Activated CD4-positive, alpha-beta T cell treated with anti-CD3 and anti-CD28 coated beads for 24 hours (primary cell): ENCODE measurements at places on chromosomes 7 and 10.
A peak's percentile ranks its signal among the peaks of the same experiment; 100 is the strongest.

DNA sequence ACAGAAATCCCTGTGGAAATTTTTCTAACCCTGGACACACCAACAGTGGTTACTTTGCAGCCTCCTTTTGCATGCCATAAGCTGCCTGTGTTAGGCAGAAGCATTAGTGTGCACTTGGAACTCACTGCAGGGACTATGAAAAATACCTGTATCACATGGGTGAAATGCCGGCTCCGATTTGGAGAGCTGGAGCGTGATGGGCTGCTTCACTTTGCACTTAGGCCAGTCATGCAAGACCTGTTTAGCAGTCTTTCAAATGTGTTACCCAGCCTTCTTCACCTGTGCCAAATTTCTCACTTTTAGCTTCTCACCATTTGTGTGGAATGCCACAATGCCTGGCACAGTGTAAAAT is 11.3 kb downstream of the NCOA4 start:
- no peak for DNase-seq

- DNase-seq: no peak
These were observed 146.2 kb downstream of the AHR start for GRCh38 chr7:17444673-17445072.

DNA sequence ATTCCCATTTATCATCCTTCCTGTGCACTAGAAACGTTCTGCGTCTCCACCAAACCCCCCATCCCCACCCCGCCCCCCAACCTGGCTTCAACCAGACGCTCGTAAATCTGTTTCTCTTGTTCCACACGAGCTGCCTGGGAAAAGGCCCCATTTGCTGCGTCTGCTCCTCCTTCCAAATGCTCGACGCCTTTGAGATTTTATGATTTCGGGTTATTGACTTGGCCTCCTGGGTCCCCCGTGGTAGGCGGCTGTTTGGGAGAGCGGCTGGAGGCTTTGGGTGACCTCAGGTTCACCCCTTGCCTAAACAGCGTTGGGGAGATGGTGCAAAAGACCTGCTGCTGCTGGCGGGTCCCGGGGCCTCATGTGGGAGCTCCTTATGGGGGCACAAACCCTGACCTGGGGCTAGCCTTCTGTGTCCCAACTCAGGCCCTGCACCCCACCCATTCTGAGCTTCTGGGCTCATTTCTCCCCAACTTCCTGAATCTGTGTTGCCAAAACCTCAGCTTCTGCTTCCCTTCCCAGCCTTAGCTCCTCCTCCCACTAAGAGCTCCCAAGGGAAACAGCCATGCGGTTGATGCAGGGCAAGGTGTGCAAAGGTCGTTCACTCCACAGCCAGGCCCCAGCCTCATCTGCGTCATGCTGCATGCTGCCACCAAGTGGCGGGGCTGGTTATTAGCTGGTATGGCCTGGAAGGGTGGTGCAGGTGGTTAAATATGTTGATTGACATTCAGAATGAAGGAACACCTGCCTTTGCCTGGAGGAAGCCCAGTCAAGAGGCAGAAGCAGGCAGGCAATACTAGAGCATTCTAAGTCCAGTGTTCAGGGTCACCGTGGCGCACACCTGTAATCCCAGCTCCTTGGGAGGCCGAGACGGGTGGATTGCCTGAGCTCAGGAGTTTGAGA is 49.1 kb upstream of the ELN start:
- peak; percentile 8 for DNase-seq

GRCh38 chr10:9547936-9548904 is 1469.5 kb upstream of the CELF2 start:
- DNase-seq: no peak

- no peak for DNase-seq
These were observed 218.1 kb downstream of the PTEN start for GRCh38 chr10:88081457-88082054.

DNA sequence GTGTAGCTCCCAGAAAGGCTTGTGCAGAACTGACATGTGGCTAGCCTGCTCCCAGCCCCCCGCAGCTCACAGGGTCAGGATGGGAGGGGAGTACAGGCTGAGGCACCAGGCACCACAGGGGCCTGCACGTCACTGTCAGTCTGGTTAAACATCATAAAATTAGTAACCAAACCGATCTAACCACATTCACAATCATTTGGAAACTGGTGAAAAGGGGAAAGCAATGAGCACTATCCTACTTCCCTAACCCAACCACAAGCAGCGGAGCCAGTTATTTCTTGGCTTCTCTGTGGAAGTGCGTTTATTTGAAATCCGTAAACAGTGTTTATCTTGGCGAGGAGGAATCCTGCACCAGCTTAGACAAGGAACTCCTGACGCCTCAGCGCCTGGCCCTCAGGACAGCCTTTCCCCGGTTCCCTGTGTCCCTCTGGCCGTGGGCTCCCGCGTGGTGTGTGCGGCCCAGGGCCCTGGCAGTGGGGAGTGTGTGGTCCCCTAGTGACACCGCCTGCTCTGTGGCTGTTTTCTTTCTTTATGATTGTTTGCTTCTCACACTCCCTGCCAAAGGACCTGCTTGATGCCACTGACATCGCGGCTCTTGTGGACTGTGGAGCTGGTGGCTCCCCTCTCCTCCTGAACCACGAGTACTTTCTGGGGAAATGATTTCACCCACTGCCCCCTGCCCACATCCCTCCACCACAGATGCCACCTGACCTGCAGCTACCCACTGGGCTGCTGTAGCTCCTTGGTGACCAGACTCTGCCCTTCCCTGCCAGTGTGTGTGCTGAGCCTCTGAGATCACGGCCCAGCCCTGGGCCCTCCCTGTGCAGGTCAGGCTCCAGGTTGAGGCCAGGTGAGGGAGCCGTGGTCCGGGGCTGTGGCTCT is 38.0 kb downstream of the INPP5A start:
- no peak for DNase-seq

GRCh38 chr7:28512668-28513440 is 100.5 kb downstream of the CREB5 start:
- no peak for DNase-seq

GRCh38 chr10:51031950-51032349 is 42.3 kb upstream of the PRKG1 start:
- DNase-seq: no peak

DNA sequence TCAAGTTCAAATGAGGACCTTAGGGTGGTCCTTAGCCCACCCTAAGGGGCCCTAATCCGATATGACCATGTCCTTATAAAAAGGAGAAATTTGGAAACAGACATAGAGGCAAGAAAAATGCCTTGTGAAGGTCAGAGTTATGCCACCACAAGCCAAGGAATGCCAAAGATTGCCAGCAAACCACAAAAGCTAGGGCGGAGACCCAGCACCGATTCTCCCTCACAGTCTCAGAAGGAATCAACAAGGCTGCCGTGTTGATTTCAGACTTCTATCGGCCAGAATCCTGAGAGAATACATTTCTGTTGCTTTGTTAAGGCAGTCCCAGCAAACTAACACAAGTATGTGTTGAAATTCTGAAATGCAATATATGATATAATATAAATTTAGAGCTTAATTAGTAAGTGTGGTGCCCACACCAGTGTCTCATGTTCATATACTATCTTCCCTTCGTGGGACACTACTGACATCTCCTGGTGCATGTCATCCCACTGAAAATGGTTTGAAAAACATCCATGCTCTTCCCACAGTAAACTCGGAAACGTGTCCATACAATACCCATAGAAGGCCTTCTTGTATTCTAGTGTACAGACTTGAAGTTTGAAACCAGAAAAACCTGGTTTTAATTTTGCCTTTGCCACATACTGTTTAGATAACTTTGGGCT is 349.0 kb downstream of the TNS3 start:
- no peak for DNase-seq

DNA sequence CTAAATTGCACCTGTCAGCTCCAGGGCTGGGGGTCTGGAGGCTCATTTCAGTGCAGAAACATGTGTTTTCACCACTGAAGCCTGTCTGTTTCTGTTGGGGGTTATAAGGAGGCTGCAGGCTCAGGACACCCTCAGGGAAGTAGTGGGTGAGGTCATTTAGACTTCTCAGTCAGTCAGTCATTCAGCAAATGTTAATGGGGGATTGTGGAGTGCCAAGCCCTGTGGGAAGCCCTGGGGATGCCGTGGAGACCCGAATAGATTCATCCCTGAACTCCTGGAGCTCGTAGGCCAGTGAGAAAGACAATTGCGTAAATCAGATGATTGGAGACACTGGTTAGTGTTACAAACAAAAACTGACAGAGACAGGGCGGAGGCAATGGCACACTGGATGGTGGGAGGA is 19.2 kb downstream of the LHPP start:
- no peak for DNase-seq

- DNase-seq: no peak
These were observed 213.2 kb upstream of the CTBP2 start for GRCh38 chr10:125373546-125373945.

DNA sequence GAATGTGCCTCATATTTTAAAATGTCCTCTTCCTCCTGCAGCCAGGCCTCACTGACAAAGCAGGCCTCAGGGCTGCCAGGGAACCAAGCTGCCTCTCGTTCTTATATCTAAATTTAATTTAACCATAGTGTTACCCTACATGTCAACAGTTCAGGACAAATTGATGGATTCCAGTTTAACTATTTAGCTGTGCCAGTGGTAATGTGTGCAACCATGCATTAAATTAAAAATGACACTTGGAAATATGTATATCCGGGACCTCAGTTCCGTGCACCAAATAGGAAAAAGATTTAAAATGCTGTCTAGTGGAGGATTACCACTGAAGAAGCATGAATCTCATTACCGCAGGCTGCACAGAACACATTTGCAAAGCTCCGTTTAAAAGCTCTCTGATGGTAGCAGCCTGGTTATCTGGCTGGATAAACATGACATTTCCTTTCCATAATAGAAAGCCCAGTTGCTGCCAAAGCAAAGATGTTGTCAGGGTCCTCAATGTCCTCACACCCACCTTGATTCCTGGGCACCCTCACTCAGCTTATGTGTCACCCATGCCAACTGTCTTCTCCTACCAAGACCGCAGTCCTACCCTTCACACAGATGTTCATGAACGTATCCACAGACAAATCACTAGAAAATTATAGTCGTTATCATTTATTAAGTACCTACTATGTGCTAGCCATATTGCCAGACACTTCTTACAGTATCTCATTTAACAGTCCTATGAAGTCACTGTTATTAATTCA is 73.3 kb upstream of the FRMD4A start:
- DNase-seq: no peak

- DNase-seq: no peak
These were observed 85.4 kb upstream of the TRIL start for GRCh38 chr7:29043576-29043975.

DNA sequence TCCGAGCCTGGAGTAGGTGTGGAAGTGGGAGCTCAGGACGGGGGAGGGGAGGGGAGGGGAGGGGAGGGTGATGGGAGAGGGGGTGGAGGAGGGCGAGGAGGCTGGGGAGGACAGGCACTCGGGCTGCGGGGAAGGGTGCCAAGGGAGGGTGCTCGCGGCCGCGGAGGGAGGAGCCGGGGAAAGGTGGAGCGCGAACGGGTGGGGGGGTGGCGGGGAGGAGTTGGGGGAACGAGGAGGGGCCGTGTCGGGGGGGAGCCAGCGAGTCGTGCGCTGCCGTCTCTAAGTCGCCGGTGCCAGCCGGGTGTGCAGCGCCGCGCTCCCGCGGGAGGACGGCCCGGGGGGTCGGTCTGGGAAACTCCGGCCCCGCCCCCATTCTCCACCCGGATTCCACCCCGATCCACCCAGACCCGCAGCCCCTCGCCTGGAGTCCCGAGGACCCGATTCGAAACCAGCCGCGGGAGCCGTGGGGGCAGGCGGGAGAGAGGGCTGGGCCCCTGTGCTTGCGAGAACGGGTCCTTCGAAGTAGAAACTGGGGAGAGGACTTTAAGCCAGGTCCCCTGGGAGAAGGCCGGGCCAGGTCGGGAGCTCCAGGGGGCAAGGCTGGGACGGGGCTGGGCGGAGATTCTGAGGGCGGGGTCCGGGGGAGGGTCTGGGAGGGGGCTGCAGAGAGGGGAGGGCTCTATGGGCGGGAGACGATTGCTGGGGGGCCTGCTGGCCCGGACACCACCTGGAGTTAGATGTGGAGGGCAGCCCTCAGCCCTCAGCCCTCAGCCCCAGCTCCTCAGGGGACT is at the start of gene ZNF467:
ZNF467 (minus strand) TSS at position 143 of the 791 bp plus-strand sequence. CDS start 2,556 bp downstream, outside the sequence.
- DNase-seq: no peak

GRCh38 chr10:107028236-107028635 is 136.3 kb downstream of the SORCS1 start:
- DNase-seq: no peak

DNA sequence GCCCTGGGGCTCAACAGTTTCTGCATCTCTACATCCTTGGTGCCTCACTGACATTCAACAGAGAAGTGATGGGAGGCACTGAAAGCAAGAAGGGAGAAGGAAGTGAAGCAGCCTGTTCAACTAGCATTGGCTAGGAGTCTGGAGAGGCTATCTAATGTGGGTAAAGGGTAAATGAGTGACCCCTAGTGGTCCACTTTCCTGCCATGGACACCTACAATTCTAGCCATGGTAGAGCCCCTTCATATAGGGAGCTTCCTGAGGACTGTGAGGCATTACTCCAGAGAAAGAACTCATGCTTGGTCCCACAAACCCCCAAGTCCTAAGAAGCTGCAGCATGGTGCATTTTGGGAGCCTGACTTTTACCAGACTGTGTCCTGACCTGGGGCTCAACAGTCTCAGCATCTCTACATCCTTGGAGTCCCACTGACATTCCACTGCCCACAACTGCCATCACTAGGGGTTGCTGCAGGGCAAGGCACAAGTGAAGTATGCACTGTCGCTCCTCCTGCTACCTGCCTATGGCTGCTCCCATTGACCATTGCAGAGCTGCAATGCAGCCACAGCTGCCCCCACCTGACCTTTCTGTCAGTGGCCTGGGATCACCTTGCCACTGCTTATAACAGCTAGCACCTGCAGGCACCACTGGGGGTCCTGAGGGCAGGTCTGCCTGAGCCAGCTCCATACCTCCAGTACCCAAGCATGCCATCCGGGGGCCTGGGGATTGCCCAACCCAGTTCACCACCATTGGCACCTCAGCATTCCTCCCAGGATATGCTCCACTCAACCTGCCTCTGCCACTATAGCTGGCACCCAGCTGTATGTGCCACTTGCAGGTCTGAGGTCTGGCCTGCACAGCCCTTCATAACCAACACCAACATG is 44.1 kb upstream of the CDK6 start:
- DNase-seq: no peak

DNA sequence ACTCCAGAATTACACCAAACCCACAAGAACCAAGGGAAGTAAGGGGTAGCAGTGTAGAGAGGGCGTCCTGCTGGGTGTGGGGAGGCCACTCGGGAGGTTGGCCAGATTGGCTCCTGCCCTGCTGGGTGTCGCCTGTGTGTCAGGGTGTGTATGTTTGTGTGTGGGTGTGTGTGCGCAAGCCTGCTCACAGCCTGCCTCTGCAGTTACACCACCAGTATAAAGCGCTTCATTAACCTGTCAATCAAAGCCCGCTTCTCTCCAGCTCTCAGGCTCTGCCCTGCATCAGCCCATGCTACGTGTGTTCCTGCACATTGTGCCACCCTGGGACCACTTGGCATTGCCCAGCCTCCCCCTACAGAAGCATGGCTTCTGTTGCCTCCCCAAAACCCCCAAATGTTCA is 83.3 kb upstream of the PAX2 start:
- DNase-seq: no peak

DNA sequence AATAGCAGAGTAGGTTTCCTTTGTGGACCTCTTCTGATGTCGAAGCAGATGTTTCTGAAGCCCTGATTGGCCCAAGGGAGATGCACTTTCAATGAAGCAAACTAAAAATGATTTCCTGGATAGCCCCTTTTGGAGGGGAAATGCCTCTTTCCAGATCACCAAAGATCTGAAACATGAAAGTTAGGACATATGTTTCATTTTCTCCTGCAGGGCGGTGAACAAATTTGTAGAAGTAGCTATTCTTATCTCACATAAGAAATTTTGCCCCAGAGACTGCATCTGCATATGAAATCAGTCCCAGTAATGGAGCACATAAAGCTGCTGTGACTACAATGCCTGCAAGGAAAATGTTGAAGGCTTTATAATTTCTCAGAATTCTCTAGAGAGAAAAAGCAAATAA is 56.0 kb downstream of the THSD7A start:
- DNase-seq: no peak
